Upper lobe of right lung (tissue), 1 donor: ENCODE measurements at places on chromosomes 13 and 19. TPM values are rescaled to one million over a fixed set of nuclear protein-coding genes. Genes with fewer than 3 reads are reported as not detected.

Gene DLL3
- not detected for total RNA-seq

Gene NEK5
- 0.52 TPM for total RNA-seq

Gene ZNF442
- total RNA-seq: 5.1 TPM

Gene FGF22
- 0.52 TPM for total RNA-seq

Gene KLK12
- total RNA-seq: not detected

Gene ALG5
- 27.2 TPM for total RNA-seq

Gene IRS2
- 43.8 TPM for total RNA-seq

Gene CGB3
- total RNA-seq: not detected

GRCh38 chr13:51621602-51622001 lies 37.3 kb downstream of the WDFY2 start:
- H3K27me3 ChIP-seq: no peaks in the 10 kb centered on the region
- no peak overlapping the region for H3K27ac ChIP-seq
- no peaks in the 10 kb centered on the region for H3K36me3 ChIP-seq
- no peak overlapping the region for H3K4me3 ChIP-seq
- peaks cover 19% of the 10 kb centered on the region for H3K4me1 ChIP-seq

DNA sequence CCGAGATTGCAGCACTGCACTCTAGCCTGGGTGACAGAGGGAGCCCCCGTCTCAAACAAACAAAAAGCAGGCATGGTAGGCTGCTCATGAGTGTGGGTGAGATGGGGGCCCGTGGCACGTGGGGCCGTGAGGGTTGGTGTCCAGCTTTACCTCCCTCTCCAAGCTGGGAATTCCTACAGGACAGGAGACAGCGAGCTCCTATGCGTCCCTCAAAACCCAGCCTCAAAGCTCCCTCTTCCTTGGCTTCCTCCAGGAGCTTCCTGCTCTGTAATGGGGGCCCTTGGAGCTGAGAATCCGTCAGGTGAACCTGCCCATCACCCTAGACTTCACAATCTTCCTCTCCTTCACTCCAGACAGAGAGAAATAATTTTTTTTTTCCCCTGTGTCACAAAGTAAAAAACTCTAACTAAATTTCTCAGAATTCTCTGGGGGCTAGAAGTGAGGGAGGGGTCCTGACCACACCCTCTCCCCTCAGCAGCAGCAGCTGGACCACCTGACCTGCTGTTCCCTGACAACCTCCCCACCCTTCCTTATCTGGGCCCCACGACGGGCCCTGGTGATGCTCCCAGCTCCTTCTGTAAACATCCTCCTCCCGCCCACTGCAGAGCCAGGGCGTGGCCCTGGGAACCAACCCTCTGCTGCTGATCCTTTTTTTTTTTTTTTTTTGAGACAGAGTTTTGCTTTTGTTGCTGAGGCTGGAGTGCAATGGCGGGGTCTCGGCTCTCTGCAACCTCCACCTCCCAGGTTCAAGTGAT lies 22.1 kb upstream of the WDR18 start:
- H3K27me3 ChIP-seq: no peaks in the 10 kb centered on the region
- no peaks in the 10 kb centered on the region for H3K4me1 ChIP-seq
- H3K4me3 ChIP-seq: no peak overlapping the region
- DNase-seq: no peak

- no peak overlapping the region for H3K27ac ChIP-seq
- H3K36me3 ChIP-seq: no peaks in the 10 kb centered on the region
- no peaks in the 10 kb centered on the region for H3K27me3 ChIP-seq
- no peak for DNase-seq
These were observed 22.8 kb upstream of the GAS6 start for GRCh38 chr13:113886561-113887112.

DNA sequence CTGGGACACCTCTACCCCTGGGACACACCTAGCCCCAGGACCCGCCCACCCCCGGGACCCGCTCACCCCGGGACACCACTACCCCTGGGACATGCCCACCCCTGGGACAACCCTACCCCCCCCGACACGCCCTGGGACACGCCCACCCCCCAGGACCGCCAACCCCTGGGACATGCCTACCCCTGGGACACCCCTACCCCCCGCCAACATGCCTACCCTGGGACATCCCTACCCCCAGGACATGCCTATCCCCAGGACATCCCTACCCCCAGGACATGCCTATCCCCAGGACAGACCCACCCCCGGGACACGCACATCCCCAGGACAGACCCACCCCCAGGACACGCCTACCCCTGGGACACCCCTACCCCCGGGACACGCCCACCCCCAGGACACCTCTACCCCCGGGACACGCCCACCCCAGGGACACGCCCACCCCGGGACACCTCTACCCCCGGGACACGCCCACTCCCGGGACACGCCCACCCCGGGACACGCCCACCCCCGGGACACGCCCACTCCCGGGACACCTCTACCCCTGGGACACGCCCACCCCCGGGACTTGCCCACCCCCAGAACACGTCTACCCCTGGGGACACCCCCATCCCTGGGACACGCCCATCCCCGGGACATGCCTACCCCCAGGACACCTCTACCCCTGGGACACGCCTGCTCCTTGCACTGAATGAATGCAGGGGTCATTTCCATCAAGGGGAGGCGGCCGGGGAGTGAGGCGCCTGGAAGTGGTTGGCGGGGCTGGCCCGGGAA lies 32.3 kb downstream of the ADPRHL1 start:
- peak; percentile 58 for DNase-seq
- H3K27ac ChIP-seq: no peak overlapping the region
- peaks cover 5% of the 10 kb centered on the region for H3K27me3 ChIP-seq
- H3K4me3 ChIP-seq: no peak overlapping the region
- H3K4me1 ChIP-seq: no peaks in the 10 kb centered on the region

GRCh38 chr19:58095328-58095727 lies 2.7 kb downstream of the ZSCAN18 start:
- no peaks in the 10 kb centered on the region for H3K27me3 ChIP-seq
- peaks cover 5% of the 10 kb centered on the region for H3K4me1 ChIP-seq
- no peak overlapping the region for H3K4me3 ChIP-seq

DNA sequence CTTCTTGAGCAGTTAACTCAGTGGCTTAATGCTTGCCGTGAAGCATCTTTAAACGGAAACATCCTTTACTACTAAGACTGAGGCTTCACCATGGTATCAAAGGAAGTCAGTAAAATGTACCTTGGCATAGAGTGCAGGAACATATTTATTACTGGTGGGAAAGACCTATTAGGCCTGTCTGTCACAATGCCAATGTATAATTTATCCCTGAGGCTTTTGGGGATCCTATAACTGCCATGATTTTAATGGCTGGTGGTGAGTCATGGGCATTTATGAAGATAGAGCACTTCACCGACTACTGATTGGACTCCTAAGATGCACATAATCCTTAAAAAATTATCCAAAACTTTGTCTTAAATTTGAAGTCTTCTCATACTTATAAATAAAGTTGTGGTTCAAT lies 79.6 kb downstream of the FGF14 start:
- H3K4me1 ChIP-seq: peaks cover 4% of the 10 kb centered on the region
- DNase-seq: no peak
- H3K36me3 ChIP-seq: no peaks in the 10 kb centered on the region

- H3K4me1 ChIP-seq: no peaks in the 10 kb centered on the region
- DNase-seq: no peak
- H3K36me3 ChIP-seq: no peaks in the 10 kb centered on the region
- no peak overlapping the region for H3K4me3 ChIP-seq
- H3K27ac ChIP-seq: no peak overlapping the region
These were observed 572.8 kb downstream of the PCDH9 start for GRCh38 chr13:66657165-66657881.

- H3K27me3 ChIP-seq: no peaks in the 10 kb centered on the region
- DNase-seq: no peak
- no peaks in the 10 kb centered on the region for H3K4me1 ChIP-seq
- no peak overlapping the region for H3K27ac ChIP-seq
These were observed 11.8 kb upstream of the LRCH1 start for GRCh38 chr13:46541210-46541609.

GRCh38 chr19:24074720-24075454 lies 12.1 kb upstream of the ZNF254 start:
- no peaks in the 10 kb centered on the region for H3K4me1 ChIP-seq
- H3K36me3 ChIP-seq: peaks cover 17% of the 10 kb centered on the region
- H3K27me3 ChIP-seq: no peaks in the 10 kb centered on the region
- DNase-seq: no peak
- no peak overlapping the region for H3K27ac ChIP-seq

DNA sequence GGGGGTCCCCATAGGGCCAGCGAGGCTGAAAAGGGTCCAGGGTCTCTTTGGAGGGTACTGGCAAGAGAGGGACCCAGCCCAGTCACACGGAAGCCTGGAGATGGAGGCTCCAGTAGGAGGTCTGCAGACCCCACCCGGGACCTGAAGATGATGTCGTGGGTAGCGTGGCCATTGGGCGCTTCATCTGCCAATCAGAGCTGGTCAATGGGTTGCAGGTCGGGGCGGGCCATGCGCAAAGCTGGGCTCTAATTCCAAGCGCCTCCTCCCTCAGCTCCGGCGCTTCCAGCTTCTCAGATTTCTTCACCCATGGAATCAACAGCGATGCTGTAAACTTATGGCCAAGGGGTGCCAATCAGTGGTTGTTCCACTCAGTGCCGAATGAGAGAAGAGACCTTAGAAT lies 10.9 kb downstream of the SIGLEC12 start:
- no peaks in the 10 kb centered on the region for H3K4me1 ChIP-seq
- no peak for DNase-seq
- H3K27ac ChIP-seq: no peak overlapping the region

DNA sequence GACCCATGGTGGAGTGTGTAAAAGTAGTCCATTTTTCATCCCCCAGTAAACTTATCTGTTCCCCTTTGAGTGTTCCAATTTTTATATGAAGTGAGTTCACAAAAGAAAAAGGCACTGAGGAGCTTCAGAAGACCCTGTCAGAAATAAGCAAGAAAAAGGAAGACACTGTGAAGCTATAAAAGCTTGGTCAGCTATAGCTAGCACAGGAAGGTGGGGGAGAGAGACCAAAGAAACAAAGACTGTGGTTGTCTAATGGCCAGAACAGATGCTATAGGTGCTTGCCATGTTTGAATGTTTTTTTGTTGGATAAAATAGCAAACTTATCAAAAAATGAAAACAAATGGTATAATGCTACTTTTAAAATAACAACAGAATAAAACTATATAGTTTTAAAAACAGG lies 46.5 kb downstream of the RCBTB2 start:
- H3K36me3 ChIP-seq: peaks cover 3% of the 10 kb centered on the region
- no peak for DNase-seq

- peak; percentile 71 for DNase-seq
- no peaks in the 10 kb centered on the region for H3K4me1 ChIP-seq
- H3K36me3 ChIP-seq: no peaks in the 10 kb centered on the region
- no peak overlapping the region for H3K27ac ChIP-seq
- no peak overlapping the region for H3K4me3 ChIP-seq
These were observed 46.3 kb downstream of the CCNE1 start for GRCh38 chr19:29858000-29858596.

GRCh38 chr19:5092481-5092843 lies 123.5 kb downstream of the KDM4B start:
- H3K27me3 ChIP-seq: no peaks in the 10 kb centered on the region
- H3K4me1 ChIP-seq: no peaks in the 10 kb centered on the region
- no peak for DNase-seq
- H3K27ac ChIP-seq: no peak overlapping the region

DNA sequence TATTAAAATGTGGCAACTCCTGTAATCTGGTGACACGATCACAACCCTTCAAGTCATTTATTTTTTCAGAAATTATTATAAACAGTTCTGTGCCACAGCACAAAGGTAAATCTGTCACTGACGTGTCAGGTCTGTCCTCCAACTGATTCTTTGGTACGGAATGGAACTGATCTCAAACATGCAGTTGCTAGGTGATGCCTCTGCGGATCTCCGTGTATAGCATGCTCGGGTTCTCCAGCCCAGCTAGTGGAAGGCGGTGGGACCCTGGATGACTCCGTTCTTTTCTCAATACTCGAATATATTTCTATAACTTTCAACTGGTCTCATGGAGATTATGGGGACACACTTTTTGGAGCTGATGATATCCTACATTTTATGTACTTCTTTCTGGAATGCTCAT lies 11.0 kb downstream of the RANBP3 start:
- H3K27ac ChIP-seq: no peak overlapping the region
- H3K4me1 ChIP-seq: peaks cover 67% of the 10 kb centered on the region
- DNase-seq: no peak
- H3K36me3 ChIP-seq: no peaks in the 10 kb centered on the region

DNA sequence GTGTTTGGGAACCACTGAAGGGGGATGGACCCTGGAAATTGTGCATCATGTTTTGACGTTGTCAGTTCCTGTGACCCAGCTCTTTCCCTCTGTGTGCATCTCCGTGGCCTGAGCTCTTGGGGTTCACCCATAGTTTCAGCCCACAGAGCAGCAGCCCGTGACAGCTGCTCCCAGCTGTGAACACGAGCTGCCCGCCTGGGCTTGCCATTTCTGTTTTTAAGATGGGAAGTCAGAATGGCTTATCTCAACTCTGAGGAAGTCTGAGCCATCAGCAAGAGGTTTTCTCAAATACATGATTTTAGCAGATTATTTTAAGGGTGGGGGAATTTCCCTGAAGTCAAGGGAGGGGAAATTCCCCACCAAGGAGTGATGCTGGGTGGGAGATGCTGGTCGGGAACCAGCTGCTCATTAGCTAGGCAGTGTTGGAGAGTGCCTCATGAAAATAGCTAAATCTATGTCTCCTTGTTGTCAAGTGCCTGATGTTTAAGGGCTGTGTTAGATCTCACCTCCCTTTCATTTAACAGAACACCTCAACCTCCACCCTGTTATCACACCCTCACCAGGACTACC lies 34.8 kb upstream of the C1QTNF9 start:
- H3K4me1 ChIP-seq: peaks cover 58% of the 10 kb centered on the region
- no peaks in the 10 kb centered on the region for H3K27me3 ChIP-seq
- H3K4me3 ChIP-seq: no peak overlapping the region
- peak overlapping the region; percentile 34 for H3K27ac ChIP-seq
- peak; percentile 71 for DNase-seq
- H3K36me3 ChIP-seq: no peaks in the 10 kb centered on the region

DNA sequence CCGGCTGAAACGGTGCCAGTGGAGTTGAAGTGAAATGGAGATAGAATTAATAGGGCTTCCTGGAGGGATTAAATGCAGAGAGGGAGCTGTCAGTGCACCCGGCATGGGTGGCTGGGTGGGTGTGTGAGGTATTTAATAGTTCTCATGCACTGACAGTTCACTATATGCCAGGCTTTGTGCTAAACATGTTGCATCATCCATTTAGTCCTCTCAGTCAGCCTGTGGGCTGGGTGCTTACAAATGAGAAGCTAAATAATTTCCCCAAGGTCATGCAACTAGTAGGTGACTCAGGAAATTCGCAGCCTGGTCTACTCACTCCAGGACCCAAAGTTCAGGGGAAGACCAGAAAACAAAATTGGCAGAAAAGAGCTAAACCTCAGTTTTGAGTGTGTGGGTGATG lies 63.5 kb upstream of the SPATA13 start:
- no peaks in the 10 kb centered on the region for H3K27me3 ChIP-seq
- peaks cover 12% of the 10 kb centered on the region for H3K4me1 ChIP-seq
- no peak overlapping the region for H3K27ac ChIP-seq
- no peak for DNase-seq

DNA sequence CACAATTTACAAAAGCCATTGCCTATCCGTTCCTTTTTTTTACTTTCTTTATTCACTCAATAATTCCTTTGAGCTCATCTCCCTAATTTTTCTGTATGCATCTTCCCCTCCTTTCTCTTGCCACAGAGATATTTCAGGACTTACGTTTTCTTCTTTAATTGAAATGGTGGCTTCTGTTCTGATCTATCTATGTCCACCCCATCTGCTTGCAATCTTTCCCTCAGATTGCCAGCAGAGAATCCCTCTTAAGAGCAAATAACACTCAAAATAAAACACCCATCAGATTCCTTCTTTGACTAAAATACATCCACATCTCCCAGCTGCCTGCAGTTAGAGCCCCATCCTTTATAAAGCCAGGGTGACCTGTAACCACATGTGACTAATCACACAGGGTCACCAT lies 478.6 kb downstream of the EFNB2 start:
- no peak for DNase-seq
- no peaks in the 10 kb centered on the region for H3K27me3 ChIP-seq
- no peaks in the 10 kb centered on the region for H3K36me3 ChIP-seq
